ENCODE measurements at places on chromosomes 3 and 15.
A peak's percentile ranks its signal among the peaks of the same experiment; 100 is the strongest.

DNA sequence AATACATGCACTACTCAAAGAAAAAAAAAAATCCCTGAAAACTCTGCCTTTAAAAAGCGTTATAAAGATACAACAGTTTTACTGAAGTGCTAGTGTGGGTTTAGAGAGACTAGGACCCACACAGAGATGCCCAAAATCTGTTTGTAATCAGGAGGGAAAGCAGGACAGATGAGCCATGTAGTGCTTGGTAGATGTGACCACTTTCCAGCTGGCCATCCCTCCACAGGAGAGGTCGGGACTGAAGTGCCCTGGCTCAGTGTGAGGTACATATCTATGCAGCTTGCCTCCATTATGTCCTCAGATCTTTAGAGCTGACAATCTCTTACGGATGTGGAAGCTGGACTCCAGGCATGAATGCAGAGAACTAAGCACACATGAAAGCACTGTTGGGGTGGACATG is 57.5 kb upstream of the NANOGP8 start:
- DNase-seq = no peak

GRCh38 chr3:55624238-55624637 is 137.1 kb upstream of the WNT5A start:
- no peak for DNase-seq

DNA sequence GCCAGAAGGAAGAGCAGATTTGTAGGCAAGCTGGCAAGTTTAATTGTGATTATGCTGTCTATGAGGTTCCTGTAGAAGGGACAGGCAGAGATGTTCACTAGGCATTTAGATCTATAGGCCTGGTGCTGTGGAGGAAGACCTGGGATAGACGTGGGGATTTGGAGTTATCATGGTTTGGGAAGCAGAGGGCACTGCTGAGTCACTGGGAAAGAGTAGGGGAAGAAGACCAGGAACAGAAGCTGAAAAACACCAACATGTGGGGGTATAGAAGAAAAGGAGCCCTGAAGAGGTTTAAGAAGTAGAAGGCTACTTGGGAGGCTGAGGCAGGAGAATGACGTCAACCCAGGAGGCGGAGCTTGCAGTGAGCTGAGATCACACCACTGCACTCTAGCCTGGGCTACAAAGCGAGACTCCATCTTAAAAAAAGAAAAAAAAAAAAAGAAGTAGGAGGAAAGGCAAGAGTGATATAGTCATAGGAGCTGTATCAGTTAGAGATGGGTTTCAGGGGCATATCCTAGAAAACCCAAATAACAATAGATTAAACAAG is 19.3 kb downstream of the GRK7 start:
- no peak for DNase-seq

- no peak for DNase-seq
Measured at GRCh38 chr15:51114437-51115119, 19.9 kb upstream of the TNFAIP8L3 start.

DNA sequence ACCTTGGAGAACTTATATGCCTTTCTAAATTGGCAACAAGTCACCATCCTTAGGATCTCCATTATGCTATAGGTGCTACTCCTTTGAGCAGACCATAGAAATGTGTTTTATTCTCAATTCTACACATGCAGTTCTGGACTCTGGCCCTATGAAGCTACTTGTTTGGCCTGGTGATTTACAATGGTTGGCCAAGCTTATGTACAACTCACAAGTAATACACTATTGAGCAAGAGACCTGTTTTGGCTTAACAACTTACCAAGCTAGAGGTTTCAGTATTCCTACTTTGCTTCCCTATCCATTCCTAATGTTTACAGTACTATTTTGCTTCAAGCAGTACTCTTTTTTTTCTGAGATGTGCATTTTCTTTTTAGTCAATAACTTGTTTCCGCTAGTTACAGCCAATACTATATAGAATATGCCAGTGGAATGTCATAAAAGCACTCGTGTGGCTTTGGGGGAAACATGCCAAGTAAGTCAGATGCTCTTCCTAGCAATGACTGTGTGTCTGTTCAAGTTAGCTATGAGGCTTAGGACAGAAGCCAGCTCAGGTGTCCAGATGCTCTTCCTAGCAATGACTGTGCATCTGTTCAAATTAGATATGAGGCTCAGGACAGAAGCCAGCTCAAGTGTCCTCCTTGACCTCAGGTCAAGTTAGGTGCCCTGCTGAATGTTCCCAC is 174.9 kb upstream of the SEMA6D start:
- DNase-seq = no peak

DNA sequence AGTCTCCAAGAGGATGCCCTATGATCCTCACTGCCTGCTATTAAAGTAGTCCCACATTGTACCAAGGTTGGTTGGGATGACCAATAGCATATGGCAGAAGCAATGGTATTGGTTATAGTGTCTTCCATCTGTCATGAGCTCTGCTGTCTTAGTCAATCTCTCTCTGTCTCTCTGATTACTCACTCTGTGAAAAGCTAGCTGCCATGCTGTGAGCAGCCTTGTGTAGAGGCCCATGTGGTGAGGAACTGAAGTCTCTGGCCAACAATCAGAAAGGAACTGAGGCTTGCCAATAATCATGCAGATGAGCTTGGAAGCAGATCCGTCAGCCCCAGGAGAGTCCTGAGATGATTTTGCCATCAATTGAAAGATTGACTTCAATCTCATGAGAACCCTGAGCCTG is 60.3 kb upstream of the CFAP161 start:
- DNase-seq = no peak

DNA sequence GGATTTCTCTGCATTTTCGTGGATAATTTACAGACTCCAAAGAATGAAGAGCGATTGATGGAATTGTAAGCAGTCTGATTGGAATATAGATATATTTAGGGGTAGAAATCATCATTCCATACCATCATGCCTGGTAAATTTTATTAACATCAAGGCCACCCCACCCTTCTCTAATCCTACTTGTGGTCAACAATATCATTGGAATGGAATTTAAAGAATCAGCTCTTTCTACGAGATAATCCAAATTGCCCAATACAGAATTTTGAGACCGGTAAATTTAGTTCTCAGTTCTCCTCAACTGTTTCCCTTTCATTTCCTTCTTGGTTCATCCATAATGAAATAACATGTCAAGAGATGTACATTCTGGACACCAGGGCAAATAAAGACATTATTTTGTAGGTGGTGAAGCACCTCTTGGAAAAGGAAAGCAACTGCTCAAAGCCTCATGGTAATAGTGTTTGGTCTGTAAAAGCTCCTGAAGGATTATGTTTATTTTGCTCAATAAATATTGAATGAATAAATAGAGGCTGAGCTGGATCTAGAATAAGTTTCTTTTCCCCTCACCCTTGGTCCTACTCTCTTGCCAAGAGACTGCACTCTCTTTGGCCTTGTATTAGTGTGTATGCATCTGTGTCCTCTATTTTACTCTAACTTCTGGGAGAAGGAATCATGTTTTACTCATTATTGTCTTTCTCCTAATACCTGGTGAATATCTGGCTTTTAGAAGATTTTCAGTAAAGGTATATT is 133.7 kb upstream of the BCL6 start:
- no peak for DNase-seq

- DNase-seq = no peak
Measured at GRCh38 chr15:70538278-70538677, 225.1 kb downstream of the UACA start.

DNA sequence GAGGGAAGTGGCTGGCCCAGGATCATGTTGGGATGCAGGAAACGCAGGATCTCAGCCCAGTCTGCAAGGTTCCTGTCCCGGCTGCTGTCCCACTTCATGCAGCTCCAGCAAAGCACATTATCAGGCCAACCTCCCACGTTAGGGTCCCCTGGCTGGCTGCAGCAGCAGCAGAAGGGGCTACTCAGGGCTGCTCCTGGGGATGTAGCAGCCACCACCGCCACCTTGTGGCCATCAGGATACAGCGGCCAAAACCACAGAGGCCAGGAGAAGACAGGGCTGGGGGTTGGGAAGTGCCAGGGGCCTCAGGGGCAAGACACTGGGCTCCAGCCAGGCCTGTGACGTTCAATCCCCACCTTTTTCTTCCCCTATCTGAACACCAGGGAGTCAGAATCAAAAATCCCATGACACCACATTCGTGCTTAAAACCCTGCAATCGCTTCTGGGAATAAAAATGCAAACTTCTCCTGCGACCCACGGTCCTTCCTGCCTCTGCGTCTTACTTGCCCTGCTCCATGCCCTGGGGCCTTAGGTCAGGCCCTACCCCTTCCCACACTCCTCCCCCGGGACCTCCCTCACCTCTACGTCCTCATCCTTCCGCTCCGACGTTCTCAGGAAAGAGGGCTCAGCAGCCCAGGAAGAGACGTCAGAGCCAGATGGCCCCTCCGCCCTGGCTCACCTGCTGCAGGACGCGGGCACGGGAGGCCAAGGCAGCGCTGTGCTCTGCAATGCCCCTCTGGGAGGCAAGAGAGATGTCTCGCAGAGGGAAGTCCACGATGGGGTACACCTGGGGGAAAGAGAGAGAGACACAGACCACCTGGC is 21.5 kb downstream of the SSUH2 start:
- DNase-seq = peak; percentile 72

- DNase-seq = no peak
Measured at GRCh38 chr15:47890397-47891150, 173.3 kb downstream of the SEMA6D start.

GRCh38 chr3:13452490-13453335 is 27.4 kb upstream of the HDAC11 start:
- DNase-seq = peak; percentile 56

DNA sequence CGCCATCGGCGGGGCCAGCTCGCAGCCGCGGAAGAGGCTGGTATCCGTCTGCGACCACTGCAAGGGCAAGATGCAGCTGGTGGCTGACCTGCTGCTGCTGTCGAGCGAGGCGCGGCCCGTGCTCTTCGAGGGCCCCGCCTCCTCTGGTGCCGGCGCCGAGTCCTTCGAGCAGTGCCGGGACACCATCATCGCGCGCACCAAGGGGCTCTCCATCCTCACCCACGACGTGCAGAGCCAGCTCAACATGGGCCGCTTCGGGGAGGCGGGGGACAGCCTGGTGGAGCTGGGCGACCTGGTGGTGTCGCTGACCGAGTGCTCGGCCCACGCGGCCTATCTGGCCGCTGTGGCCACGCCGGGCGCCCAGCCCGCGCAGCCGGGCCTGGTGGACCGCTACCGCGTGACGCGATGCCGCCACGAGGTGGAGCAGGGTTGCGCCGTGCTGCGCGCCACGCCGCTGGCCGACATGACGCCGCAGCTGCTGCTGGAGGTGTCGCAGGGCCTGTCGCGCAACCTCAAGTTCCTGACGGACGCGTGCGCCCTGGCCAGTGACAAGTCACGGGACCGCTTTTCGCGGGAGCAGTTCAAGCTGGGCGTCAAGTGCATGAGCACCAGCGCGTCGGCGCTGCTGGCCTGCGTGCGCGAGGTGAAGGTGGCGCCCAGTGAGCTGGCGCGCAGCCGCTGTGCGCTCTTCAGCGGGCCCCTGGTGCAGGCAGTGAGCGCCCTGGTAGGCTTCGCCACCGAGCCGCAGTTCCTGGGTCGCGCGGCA is 1.8 kb downstream of the TLNRD1 start:
- DNase-seq = peak; percentile 30

- DNase-seq = no peak
Measured at GRCh38 chr3:77536038-77536775, 496.3 kb downstream of the ROBO2 start.

DNA sequence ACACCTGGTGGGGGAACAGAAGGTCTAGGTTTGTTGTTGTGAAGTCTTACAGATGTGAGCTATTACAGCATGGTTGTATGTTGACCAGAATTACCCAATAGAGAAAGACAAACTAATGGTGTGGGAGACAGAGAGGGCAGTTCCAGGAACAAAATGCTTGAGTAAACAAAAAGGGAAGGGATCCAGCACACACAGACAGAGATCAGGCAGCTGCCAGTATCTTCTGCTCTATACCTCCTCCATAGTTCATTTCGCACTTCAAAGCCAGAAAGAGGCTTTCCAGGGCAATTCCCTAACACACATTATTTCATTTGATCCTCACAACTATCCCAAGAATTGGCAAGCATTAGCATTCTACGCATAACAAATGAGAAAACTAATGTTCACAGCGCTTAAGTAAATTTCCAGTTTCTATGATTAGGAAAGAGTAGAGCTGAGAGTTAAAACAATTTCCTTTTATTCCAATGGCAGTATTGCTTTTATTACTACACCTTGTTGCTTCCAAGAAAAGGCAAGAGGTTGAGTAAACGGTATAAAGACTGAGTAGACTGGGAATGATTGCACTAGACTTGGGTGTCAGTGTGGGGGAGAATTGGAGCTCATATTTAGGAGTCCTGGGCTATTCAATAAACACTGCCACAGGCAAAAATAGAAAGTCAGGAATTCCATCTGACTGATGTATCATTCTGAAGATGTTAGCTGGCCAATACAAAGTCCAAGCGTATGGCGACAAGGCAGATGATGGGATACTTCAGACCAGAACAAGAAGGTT is 39.7 kb upstream of the ZNF280D start:
- DNase-seq = no peak

DNA sequence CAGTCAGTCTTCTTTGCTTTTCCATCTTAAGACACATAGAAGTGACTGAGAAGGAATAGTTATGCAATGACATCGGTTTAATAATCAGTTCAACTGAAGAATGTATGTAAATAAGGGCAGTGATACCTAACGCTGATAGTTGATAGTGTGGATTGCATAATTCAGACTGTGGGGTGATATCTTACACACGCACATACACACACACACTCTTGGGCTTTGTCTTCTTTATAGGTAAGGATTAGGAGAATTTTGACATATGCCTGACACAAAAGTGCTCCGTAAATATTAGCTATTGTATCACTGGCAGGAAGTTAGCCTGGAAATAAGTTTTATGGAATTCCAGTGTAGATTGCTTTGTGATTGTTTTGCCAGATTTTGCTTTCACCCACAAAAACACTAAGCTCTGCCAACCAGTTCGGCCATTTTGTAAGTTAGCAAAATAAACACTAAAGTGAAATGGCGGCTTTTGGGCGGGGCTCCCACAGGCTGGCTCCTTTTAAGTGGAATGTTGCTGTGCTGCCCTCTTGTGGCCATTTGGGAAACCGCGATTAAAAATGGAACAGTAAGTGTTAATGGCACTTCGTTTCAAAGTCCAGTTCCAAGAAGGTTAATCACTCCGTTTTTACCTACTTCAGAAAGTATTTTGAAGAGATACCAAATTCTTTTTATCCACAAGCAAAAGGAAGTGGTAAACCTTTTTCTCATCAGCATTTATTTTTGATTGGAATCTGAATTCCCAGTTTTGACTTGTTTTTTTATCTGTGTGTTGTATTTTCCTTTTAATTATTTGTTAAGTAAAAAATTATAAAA is 17.7 kb downstream of the CHD2 start:
- peak; percentile 96 for DNase-seq
